NCI-H1436 (cell line): ENCODE measurements at places on chromosomes 16 and 17.
A peak's percentile ranks its signal among the peaks of the same experiment; 100 is the strongest.

- DNase-seq, result no peak
Measured at GRCh38 chr16:57773655-57774295, 28.5 kb downstream of the KIFC3 start.

- DNase-seq, result no peak
Measured at GRCh38 chr17:56292010-56292409, 138.7 kb downstream of the ANKFN1 start.

- DNase-seq, result peak; percentile 80
Measured at GRCh38 chr17:58666858-58667267, 25.0 kb downstream of the TEX14 start.

- DNase-seq, result no peak
Measured at GRCh38 chr16:21218153-21218552, 6.8 kb upstream of the ZP2 start.

DNA sequence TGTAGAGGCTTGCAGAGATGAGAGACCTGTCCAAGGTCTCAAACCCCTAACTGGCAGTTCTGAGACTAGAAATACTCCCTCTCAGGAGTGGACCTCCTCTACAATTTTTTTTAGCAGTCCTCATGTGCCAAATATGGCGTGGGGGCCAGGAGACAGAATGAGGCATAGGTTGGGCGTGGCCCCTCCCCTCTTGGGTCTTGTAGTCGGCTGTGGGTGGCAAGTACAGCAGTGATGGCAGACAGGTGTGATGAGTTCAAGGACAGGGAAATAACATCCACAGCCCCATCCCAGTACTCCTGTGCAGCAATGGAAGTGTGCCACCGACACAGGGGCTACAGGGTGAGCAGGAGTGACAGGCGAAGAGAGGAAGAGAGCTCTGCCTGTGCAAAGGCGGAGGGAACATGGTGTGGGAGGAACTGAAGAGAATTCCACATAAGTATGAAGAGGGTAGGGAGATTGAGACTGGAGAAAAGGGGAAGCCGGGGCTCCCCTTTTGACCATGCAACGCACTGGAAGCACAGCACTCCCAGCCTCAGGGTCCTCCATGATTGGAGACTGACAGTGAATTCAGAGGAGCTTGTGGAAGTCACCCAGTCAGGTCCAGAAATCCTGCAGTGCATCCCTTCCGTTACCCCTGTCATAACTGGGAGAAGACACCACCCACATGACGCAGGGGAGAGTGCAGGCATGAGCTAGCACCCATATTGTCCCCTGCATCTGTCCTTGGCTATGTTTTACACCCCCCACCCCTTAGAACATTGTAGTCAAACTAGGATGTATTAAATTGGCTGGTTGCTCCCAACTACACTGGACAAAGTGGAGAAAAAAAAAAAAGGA lies 14.8 kb upstream of the CETP start:
- DNase-seq, result no peak

- DNase-seq, result no peak
Measured at GRCh38 chr17:35865412-35866340, 3.0 kb downstream of the HEATR9 start.

- DNase-seq, result no peak
Measured at GRCh38 chr17:1880851-1881630, 51.2 kb downstream of the RPA1 start.

GRCh38 chr16:66324815-66325515 lies 41.5 kb upstream of the CDH5 start:
- DNase-seq, result peak; percentile 30

DNA sequence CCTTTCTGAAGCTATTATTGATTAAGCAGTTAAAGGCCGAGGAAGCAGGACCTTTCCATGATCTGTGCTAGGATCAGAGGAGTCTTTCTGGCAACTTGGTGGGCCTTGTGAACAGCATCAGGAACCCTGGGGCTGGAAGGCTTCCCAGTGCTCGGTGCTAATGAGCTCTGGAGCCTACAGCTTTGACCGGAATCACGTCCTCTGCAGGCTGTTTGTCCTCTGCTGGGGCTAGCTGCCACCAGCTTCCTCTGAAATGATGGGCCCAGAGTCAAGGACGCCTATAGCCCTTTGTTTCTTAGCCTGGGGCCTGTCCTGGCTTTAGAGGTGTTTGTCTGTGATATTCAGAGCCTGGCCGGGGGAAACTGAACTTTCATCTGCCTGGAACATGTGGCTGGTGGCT lies 111.6 kb downstream of the SHISA9 start:
- no peak for DNase-seq

DNA sequence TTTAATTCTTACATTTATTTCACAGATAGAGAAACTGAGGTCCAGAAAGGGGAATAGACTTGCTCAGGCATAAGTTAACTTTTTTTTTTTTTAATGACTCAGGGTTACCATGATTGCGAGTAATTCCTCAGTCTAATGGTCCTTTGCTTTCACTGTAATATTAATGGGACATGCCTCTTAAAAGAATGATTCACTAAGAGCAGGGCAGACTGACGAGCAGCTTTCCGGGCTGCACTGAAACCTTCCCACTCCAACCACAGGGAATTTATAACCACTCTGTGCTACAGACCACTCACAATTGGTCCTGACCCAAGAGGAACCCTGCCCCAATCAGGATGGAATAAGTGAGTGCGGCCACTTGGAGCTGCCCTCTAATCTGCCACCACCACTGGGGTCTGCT lies 5.7 kb downstream of the HOXB2 start:
- no peak for DNase-seq

GRCh38 chr16:54652201-54652770 lies 278.4 kb upstream of the IRX5 start:
- DNase-seq, result no peak

DNA sequence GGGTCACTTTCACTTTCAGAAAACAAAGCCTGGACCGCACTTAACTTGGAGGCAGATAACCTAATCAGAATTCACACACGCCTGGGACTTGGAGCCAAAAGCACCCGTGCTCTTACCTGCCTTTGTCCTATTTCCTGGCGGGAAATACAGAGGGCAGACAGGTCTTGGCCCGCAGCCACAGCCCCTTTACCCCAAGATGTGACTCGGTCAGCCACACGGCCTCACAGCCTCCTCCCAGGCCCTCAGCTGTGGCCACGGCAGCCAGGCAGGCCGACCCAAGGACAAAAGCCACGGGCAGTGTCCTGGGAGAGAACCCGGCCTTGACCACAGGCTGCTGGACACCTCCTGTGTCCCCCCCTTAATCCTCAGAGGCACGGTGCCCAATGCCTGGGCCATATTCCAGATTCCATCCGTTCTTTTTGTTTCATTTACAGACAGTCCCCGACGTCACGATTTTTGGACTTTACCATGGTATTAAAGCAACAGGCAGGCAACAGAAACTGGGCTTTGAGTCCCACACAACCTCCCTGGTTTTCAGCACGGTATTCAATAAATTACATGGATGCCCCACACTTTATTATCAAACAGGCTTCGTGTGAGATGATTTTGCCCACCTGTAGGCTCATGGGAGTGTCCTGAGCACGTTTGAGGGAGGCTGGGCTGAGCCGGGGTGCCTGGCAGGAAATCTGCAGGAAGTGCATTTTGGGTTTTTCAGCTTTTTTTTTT lies 30.1 kb upstream of the GAA start:
- no peak for DNase-seq

- no peak for DNase-seq
Measured at GRCh38 chr17:49830605-49831004, 17.3 kb downstream of the TAC4 start.

- no peak for DNase-seq
Measured at GRCh38 chr17:42055027-42055426, 4.6 kb upstream of the C17orf113 start.

DNA sequence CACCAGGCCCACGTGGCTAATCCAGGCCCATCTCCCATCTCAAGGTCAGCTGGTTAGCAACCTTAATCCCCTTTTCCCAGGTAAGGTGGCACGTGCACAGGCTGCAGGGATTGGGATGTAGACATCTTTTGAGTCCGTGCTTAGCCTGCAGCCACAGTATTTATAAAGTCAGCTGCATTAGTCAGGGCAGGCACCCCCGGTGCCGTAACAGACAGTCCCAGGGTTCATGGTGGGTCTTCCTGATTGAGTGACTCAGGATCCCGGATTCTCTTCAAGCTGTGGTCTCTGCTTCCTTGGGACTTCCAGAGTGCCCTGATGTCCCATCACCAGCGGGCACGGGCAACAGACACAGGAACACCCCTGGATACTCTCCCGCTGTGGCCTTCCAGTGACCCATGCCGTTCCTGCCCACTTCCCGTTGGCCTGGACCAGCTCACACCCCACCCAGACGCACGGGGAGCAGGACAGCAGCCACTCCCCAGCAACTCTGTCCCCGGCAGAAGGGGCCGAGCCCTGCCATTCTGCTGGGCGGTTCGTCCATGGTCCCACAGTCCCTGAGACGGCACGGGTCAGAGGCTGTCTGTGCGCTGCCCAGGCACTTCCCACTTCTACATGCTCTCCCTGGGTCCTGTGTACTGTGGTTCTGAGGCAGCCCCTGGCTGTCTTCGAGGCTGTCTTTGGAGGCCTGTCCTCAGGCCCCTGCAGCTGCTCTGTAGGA lies 248.6 kb upstream of the GSE1 start:
- DNase-seq, result no peak
